Cerebellum (tissue), 4 donors: ENCODE measurements at places on chromosomes 6 and 20.

- no peak for DNase-seq
Observed at GRCh38 chr20:34461779-34462087, 54.5 kb upstream of the DYNLRB1 start.

GRCh38 chr20:53559816-53560215, 33.8 kb downstream of the ZNF217 start:
- DNase-seq: no peak

- DNase-seq: no peak
Observed at GRCh38 chr6:54431466-54431865, 123.2 kb downstream of the TINAG start.

- no peak for DNase-seq
Observed at GRCh38 chr6:53476964-53477363, 67.9 kb downstream of the GCLC start.

GRCh38 chr6:44000164-44000842, 126.9 kb downstream of the MRPL14 start:
- DNase-seq: no peak
